ENCODE measurements at places on chromosomes 2 and 18.

GRCh38 chr2:45814951-45815621, 163.6 kb downstream of the PRKCE start:
- DNase-seq = no peak

DNA sequence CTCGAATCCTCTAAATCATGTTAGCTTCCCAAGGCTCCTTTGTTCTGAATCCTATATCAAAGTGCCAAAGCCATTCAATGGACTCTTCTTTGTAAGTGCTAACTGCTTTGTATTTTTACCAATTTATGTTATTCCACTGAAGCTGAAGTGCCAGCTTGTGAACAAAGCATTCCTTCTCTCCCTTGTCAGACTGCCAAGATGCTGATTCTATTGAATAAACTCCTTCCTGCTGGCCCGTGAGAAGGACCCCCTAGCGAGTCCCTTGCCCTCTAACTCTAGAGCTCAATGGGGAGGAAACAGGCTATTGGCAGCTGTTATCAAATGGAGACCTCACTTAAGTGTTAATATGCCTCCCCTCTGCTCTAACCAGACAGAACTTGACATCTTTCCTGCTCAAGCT, 1097.9 kb upstream of the CNTNAP5 start:
- DNase-seq = no peak

GRCh38 chr2:217797661-217798069, 205.1 kb downstream of the TNS1 start:
- DNase-seq = no peak

GRCh38 chr2:42862669-42863185, 70.3 kb upstream of the HAAO start:
- DNase-seq = no peak

DNA sequence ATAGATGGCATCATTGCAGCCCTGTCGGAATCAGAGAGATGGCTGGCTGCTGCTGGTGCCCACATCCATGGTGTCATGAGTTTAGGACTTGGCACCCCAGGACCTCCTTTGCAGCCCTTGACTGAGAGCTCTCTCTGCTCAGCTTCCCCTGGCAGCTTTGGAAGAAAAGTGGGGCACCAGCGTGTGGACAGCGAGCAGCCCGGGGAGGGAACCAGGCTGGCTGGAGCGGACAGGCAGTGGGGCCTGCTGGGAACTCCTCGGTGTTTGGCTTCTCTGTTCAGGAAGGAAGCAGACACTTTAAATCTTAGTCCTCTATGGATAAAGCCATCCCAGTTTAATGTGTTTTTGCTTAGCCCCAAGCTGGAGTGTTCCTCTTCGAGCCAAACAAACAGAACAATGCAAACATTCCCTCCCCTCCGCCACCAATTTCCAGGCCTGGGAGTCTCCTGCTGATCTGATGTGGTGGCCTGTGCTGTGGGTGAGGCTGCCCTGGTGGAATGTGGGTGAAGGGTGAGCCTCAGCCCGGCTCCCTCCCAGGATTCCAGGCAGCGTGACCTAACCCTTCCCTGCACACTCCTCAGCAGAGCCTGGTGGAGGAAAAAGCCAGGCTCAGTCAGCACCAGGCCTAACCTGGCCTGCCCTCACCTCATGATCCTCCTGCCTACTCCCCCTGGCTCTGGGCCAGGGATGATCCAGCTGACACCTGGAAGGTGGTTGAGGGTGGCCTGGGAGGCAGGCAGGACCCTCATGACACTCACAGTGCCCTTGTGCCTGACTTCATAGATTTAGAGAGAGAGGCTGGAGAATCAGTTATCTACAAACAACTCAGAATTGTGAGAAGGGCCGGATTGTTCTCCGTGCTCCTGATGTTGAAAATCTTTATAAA, 21.6 kb upstream of the ITGB6 start:
- DNase-seq = no peak

GRCh38 chr18:24022161-24022560, 7.6 kb downstream of the TTC39C start:
- no peak for DNase-seq

GRCh38 chr2:239258248-239258647, 142.6 kb downstream of the HDAC4 start:
- DNase-seq = no peak

DNA sequence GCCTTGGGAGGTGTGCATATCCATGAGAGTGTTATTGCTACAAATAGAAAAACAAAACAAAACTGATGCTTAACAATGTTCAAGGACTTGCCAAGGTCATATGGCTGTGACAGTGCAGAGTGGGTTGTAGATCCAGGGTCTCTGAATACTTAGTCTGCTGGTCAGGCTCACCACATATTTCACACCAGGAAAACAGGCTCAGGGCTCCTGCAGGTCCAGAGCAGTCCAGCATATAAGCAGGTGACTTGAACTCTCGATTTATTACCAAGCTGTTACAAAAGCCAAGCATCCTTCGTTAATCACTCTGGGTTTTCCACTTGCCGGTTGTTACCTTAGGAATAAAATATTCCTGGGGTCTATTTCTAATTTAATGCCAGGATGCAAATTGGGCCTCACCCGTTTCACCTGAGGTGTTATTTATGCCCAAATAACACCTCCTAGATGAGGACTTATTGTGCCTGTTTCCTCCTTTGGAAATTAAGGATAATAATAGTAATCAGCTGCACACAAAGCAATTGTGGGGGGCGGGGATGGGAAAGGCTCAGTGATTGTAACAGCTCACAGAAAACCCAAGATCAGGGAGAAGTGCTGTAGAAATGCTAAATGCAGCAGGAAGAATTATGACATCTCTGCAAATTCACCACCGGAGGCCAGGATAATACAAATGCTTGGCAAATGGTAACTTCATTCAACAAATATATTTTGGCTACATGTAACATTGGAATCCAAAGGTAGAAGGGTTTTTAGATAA, 72.9 kb downstream of the TMEM182 start:
- DNase-seq = no peak

GRCh38 chr2:101759162-101759561, 61.7 kb downstream of the MAP4K4 start:
- no peak for DNase-seq

DNA sequence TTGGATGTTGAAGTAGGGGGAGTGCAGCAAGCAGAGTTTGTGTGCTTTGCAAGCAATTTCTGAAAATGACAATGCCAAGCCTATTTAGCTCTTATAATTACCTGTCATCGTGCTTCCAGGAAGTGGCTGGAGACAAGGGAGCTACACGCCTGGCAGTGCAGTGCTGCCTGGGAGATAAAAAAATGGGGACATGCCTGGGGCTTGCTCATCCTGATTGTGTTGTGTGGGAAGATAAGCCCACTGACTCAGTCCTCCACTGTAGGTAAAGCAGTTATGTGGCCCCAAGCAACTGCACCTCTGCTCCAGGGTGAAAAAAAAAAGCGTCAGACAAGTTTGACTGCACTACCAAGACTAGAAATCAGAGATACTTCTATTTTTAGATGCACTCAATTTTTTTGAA, 396.9 kb upstream of the NXPH2 start:
- DNase-seq = no peak

DNA sequence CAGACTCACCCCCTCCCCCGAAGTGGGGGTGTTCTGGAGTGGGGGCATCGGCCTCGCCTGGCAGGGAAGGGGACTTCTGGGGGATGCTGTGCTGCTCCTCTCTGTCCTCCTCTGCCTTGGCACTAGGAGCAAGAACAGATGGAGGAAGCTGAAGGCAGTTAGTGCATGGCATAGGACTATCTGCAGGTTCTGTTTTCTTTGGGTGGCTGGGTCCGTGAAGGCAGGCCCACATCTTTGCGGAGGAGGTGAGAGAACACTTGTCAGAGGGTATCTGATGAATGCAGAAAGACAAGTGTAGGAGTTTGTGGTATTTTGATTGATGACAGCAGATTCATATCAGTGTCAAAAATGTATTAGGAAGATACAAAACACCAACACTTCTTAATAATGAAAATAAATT, 411.4 kb downstream of the TSN start:
- DNase-seq = no peak

- no peak for DNase-seq
Observed at GRCh38 chr2:105413206-105413605, 14.4 kb upstream of the FHL2 start.

DNA sequence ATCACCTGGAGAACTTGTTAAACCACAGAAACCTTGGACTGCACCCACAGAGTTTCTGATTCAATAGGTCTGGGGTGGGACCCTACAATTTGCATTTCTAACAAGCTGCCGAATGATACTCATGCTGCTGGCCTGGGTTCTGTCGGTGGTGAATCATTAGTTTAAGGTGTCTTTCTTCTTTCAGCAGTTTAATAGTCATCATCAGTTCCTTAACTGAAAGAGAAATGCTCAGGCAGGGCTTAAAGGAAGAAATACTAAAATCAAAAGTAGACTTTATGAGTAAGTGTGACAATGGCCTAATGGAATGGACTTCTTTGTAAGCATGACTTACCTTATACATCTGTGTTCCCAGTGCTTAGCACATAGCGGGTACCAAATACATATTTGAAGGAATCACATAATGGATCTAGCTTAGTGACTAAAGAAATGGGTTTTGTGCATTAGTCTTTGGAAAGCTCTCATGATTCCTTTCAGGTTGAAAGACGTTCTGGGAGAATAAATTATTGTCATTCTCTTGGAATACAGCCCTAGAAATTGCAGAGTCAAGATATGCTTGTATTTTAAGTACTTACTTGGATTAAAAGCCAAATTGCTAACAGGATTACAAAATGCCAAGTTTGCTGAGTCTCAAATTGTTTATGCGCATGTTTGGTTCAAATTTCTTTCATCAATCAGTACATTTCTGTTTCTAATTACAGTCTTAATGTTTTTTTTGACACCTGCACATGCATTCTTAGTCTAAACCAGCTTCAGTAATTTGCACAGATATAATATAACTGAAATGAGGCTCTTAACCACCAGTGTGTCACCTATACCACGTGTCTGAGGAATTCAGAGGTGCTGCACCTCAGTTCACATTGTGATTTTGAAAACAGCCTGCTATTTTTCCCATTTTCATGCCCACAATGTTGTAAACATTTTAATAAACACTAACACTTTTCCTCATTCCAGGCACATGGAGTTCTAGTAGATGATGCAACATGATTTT, 220.3 kb upstream of the NRP2 start:
- no peak for DNase-seq

- DNase-seq = no peak
Observed at GRCh38 chr2:69422198-69422597, 15.0 kb downstream of the NFU1 start.

- DNase-seq = no peak
Observed at GRCh38 chr2:8402222-8402621, 279.6 kb upstream of the ID2 start.

GRCh38 chr18:23591011-23591410, 4.7 kb upstream of the NPC1 start:
- no peak for DNase-seq

DNA sequence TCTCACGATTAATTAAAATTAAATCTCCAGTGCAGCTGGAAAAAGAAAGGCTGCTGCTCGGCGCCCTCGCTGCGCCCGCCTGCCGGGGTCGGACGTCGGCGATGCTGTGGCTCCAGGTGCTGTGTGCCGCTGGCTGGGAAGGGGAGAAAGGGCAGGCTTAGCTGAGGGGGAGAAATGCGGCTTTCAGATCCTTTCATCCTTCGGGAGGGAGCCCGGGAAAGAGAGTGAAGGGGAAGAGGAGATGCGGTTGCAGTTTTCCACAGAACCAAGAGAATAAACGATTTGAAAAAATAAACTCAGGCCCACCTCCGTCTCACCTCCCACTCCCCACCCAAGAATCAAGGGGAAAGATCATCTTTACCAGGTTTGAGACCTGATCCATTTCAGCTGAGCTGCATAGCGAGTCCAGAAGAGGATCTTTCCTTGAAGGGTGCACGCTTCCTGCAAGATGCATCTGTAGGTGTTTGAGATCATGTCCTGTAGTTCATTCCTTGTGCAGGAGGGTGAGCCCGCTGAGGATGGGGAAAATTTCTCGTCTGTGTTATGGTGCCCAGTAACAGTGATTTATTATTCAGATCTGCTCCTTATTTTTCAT, 495 bp downstream of the TMEM169 start:
- no peak for DNase-seq

GRCh38 chr2:133143645-133144044, 424.6 kb downstream of the NCKAP5 start:
- DNase-seq = no peak

DNA sequence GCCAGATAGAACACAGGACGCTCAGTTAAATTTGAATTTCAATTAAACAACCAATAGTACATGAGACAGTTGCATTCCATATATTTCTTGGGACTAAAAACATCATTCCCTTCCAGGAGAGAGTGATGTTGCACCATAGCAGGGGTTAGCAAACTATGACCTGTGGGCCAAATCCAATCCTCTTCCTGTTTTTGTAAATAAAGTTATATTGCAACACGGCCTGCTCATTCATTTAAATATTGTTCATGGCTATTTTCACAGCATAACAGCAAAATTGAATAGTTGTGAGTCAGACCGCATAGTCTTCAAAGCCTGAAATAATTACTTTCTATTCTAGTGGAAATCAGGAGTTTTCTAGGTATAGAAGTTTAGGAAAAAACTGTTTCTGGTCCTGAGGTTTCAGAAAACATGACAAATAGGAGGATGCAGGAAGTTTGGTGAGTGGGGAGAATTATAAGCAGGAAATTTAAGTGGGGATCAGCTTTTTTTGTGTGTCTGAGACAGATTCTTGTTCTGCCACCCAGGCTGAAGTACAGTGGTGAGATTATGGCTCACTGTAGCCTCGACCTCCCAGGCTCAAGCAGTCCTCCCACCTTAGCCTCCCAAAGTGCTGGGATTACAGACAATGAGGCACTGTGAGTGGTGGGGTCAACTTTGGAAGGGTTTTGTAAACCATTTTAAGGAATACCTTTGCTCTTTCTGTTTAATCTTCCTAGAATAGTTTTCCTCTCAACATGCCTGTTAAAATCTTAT, 131.5 kb downstream of the SOCS6 start:
- DNase-seq = no peak

DNA sequence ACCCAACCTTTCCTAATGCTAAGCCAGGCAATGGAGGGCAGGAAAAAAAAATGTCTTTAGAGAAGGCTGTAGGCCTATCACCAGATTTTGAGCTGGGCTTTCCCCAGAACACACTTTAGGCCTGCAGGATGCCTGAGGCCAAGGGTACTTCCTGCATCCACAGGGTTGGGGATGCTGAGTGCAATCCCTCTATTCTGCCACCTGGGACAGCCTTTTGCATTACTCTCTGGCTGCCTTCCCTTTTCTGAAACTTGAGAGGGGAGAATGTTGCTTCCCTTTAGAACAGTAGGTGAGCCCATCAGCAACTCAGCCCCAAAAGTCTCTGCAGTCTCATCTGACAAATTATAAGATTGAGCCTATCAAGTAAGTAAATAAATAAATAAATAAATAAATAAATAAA, 195.2 kb downstream of the SLC8A1 start:
- no peak for DNase-seq

GRCh38 chr2:62208074-62208757, 12.3 kb downstream of the B3GNT2 start:
- no peak for DNase-seq

GRCh38 chr18:34821669-34822210, 111.6 kb downstream of the DTNA start:
- no peak for DNase-seq

- no peak for DNase-seq
Observed at GRCh38 chr2:168397629-168398028, 58.4 kb upstream of the CERS6 start.

GRCh38 chr2:23390152-23390551, 5.2 kb downstream of the KLHL29 start:
- DNase-seq = no peak

- DNase-seq = no peak
Observed at GRCh38 chr2:26540961-26541360, 63.0 kb upstream of the OTOF start.
